ENCODE measurements at places on chromosomes 2 and 18. TPM values are rescaled to one million over a fixed set of nuclear protein-coding genes. Genes with fewer than 3 reads are reported as not detected.

The ABI2 gene
- polyA plus RNA-seq: 35.7 TPM

The POTEC gene
- polyA plus RNA-seq: not detected

The BMP10 gene
- polyA plus RNA-seq: not detected

The NAGK gene
- polyA plus RNA-seq: 96.1 TPM

The RAPGEF4 gene
- 0.63 TPM for polyA plus RNA-seq

The SLC14A1 gene
- 80.5 TPM for polyA plus RNA-seq

The CCDC74B gene
- 4.2 TPM for polyA plus RNA-seq

GRCh38 chr2:232260075-232260474 is 118.5 kb upstream of the ALPP start:
- peak; percentile 70 for DNase-seq

- peak; percentile 36 for DNase-seq
Observed at GRCh38 chr18:63410792-63411191, 11.5 kb downstream of the VPS4B start.

- DNase-seq: peak; percentile 85
Observed at GRCh38 chr2:42314892-42315468, 46.0 kb downstream of the COX7A2L start.

DNA sequence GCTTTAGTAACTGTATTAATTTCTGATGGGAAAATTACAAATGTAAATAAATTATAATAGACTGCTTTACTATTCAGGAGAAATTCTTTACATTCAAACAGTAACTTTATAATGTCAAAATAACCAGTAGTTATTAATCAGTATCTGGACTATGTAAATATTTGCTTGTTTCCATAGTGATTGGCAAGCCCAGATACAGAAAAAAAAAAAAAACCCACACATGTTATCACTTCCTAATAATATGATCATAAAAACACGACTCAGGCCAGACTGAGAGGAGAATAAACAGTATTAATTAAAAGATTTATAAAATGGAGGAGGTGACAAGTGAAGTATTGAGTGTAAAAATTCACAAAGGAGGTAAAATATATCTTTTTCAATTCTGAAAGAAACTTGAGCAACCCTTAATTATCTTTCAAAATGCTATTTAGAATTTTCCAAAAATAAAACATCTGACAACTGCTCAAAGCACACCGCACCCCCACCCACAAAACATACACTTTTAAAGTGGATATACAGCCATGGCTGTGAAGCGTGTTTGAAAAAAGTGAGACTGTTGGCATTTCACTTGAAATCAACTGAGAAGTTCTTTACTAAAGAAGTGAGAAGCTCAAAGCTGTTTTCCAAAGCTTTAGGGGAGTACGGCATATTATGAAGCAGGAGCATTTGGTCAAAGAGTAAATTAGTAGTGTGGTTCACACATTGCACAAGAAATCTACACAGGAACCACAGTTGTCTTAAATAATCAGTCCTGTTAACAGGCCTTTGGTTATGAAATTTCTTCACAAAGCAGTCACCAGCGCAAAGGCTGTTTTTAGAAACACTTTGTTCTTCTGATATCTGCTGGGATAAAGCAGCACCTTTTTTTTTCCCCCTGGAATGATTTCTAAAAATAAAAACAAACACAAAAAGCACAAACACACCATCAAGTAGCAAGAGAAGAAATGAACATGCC is 475.8 kb downstream of the TXNL1 start:
- no peak for DNase-seq

GRCh38 chr2:119218478-119219064 is 5.1 kb upstream of the STEAP3 start:
- DNase-seq: peak; percentile 48

GRCh38 chr2:30756051-30756719 is 51.1 kb downstream of the CAPN13 start:
- no peak for DNase-seq

- DNase-seq: no peak
Observed at GRCh38 chr18:10050956-10051355, 137.1 kb downstream of the VAPA start.

- DNase-seq: no peak
Observed at GRCh38 chr2:12381543-12382325, 335.0 kb upstream of the TRIB2 start.

- DNase-seq: no peak
Observed at GRCh38 chr2:82811946-82812345, 1647.1 kb downstream of the SUCLG1 start.

- no peak for DNase-seq
Observed at GRCh38 chr2:12416600-12416999, 300.1 kb upstream of the TRIB2 start.

GRCh38 chr2:72138921-72139381 is 8.7 kb downstream of the CYP26B1 start:
- no peak for DNase-seq

- DNase-seq: no peak
Observed at GRCh38 chr2:19846030-19846429, 55.8 kb downstream of the TTC32 start.

Measured in AG04450 (cell line).